ENCODE measurements at places on chromosomes 6 and 20. TPM values are rescaled to one million over a fixed set of nuclear protein-coding genes. Genes with fewer than 3 reads are reported as not detected.

Gene PRSS35
- total RNA-seq, result not detected

Gene KIF25
- under 0.01 TPM for total RNA-seq

Gene SLC17A3
- not detected for total RNA-seq

Gene HLA-DQB2
- total RNA-seq, result not detected

Gene DPPA5
- not detected for total RNA-seq

Gene YWHAB
- 92.7 TPM for total RNA-seq

Gene MEP1A
- not detected for total RNA-seq

Gene DSP
- 42.4 TPM for total RNA-seq

Gene ZC3H12D
- total RNA-seq, result under 0.01 TPM

Gene WFDC5
- total RNA-seq, result not detected

Gene REPS1
- 23.4 TPM for total RNA-seq

Gene DNAAF9
- total RNA-seq, result 10.5 TPM

Gene SENP6
- total RNA-seq, result 37.8 TPM

Gene LAMP5
- 1.0 TPM for total RNA-seq

Gene GATA5
- total RNA-seq, result not detected

Gene NKX2-2
- total RNA-seq, result not detected

Gene PLA2G7
- total RNA-seq, result under 0.01 TPM

Gene ULBP2
- 1.4 TPM for total RNA-seq

Gene ADAM33
- under 0.01 TPM for total RNA-seq

Gene SLC35D3
- total RNA-seq, result not detected

Gene UST
- total RNA-seq, result under 0.01 TPM

Gene SLC13A3
- total RNA-seq, result under 0.01 TPM

Gene POM121L2
- not detected for total RNA-seq

Gene TFAP2C
- not detected for total RNA-seq

Gene C6orf15
- total RNA-seq, result not detected

Gene SASH1
- 49.3 TPM for total RNA-seq

Gene SRMS
- total RNA-seq, result not detected

Gene PDE7B
- 6.5 TPM for total RNA-seq

Gene TMEM217
- 11.3 TPM for total RNA-seq

Gene CD40
- 10.9 TPM for total RNA-seq

Gene PRR18
- not detected for total RNA-seq

Gene PEX6
- 29.7 TPM for total RNA-seq

Measured in dermis microvascular lymphatic vessel endothelial cell (primary cell).